ENCODE measurements at places on chromosomes 4 and X.

DNA sequence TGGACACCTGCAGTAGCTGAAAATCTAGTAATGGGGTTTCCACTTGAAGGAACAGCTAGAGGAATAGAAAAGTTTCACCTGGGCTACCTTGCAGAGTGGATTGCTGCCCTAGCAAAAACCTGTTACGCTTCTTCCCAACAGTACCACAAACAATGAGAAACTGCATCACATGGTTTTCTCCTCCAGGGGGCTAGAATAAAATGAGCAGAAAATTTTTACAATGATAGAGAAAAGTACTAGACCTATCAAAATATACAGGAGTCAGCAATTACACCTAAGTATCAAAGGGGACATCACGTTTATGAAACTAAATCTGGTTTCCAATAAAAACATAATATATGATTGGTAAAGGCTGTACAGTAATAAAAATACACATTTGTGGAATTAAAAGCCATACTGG lies 423.1 kb upstream of the PITX2 start:
- DNase-seq = no peak

DNA sequence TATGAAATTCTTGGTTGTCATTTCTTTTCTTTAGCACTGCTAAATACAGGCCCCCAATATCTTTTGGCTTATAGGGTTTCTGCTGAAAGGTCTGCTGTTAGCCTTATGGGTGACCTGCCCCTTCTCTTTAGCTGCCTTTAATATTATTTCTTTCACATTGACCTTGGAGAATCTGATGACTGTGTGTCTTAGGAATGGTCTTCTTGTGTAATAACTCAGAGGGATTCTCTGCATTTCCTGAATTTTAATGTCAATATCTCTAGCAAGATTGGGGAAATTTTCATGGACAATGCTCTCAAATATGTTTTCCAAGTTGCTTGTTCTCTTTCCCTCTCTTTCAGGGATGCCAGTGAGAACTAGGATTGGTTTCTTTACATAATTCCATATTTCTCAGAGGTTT lies 292.4 kb downstream of the SLC7A11 start:
- DNase-seq = peak; percentile 43

GRCh38 chr4:71290476-71290875 lies 48.3 kb upstream of the SLC4A4 start:
- DNase-seq = peak; percentile 27

DNA sequence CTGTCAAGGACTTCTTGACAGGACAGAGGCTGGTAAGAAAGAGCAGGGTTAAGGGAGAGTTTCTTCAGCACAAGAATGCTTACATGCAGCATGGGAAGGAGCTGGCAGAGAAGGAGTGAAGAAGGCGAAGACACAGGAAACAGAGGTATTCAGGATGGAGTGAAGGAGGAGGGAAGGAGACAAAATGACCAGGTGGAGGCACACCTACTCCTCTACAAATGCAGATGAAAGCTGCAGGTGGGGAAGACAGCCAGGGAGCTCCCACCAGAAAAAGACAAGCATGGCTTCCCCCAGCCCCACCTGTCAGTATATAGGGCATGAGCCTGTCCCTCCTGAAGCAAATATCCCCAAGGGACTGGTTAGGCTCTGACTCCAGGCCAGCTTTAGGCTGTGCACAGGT lies 29.6 kb upstream of the NKRF start:
- no peak for DNase-seq

GRCh38 chr4:107854356-107855022 lies 29.8 kb downstream of the SGMS2 start:
- peak; percentile 54 for DNase-seq

- DNase-seq = peak; percentile 89
Measured at GRCh38 chr4:75542824-75543223, 13.0 kb upstream of the ODAPH start.

GRCh38 chr4:15459706-15460105 lies 10.0 kb upstream of the CC2D2A start:
- DNase-seq = peak; percentile 16

DNA sequence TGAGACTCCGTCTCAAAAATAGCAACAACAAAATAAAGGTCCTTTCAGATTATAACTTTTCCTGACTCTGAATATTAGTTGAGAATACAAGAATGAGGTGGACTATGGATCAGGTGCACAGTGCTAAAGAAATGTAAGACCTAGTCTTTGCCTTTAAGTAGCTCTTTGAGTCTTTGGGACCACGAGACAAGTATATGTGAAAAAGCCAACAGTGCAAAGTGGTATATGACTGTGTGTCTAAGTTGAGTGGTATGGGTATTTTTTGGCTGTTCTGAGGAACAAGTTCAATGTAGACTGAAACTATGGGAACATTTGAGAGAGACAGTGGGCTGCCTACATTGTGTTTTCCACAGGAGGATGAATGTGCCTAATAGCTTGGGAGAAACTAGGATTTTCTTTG lies 2.8 kb downstream of the GAB1 start:
- no peak for DNase-seq

GRCh38 chrX:153724252-153725038 lies at the start of the genes ABCD1 and BCAP31:
ABCD1 (plus strand) TSS chrX:153724856; CDS start chrX:153725267, 411 bp downstream.
BCAP31 (minus strand) TSS chrX:153724387; CDS start chrX:153723244, 1,143 bp downstream.
- DNase-seq = peak; percentile 88

- no peak for DNase-seq
Measured at GRCh38 chr4:8402181-8402597, 38.3 kb downstream of the ACOX3 start.

GRCh38 chr4:25180524-25181131 lies 20.4 kb upstream of the SEPSECS start:
- DNase-seq = peak; percentile 37

DNA sequence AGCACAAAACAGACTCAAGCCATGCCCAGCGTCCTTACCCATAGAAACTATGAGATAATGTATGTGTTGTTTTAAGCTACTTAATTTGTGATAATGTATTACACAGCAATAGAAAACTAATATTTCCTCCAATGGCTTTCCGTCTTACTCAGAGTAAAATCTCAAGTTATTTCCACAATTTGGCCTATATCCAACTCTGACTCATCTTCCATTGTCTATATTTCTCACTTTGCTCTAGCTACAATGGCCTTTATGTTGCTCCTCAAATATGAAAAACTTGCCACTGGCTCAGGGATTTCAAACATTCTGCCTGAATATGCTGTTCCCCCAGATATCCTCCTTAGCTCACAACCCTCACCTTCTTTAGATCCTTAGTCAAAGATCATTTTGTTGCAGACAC lies 31.6 kb downstream of the IQCM start:
- DNase-seq = peak; percentile 53

DNA sequence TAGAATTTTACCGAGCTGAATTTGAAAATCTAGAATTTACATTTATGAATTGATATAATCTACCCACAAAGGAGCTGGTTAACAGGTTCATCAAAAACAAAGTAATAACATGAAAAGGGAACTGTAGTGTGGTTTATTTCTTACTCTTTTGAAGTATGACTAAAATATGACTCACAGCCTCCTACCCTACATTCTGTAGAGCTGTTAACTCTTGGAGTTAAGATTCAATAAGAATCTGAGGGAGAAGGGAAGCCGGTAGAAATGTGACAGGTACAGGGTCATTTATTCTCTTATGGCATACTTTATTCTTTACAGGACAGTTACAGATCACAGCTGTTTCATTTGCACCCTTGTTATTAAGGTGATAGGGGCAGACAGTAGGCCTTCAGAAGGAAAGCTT lies 132.2 kb upstream of the FAM47B start:
- peak; percentile 43 for DNase-seq

DNA sequence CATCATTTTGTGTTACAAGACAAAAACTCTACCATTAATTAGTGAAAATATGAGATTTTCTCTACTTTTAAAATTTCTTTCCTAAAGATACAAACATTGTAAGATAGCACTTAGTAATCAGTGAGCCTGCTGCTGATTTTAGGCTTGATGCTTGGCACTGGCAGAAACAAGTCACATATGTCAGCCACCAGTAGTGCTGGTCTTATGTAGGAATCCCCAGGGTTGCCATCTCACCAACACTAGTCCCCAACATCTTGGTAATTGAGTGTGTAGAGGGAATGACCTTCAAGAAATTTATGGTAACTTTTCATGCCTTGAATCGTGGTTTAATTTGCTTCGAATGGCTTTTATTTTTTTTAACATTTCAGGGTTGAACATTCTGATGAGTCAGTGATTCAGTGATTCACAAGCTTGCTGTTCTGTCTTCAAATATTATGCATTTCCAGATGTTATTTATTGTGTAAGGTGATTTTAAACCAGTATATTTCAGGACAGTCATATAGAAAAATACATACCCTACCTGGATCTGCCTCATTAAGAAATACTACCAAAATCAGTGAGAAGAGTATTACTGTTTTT lies 11.9 kb downstream of the EXOC1 start:
- peak; percentile 72 for DNase-seq

GRCh38 chr4:130576218-130576617 lies 1480.3 kb downstream of the C4orf33 start:
- no peak for DNase-seq

GRCh38 chrX:110003167-110004156 lies 548 bp downstream of the TMEM164 start:
- DNase-seq = no peak

- DNase-seq = no peak
Measured at GRCh38 chr4:183094393-183095198, 4.5 kb upstream of the WWC2 start.

Data from fibroblast of skin of right biceps (primary cell).